Activated CD8-positive, alpha-beta T cell treated with anti-CD3 and anti-CD28 coated beads for 36 hours (primary cell): ENCODE measurements at places on chromosomes 6 and 20. TPM values are rescaled to one million over a fixed set of nuclear protein-coding genes. Genes with fewer than 3 reads are reported as not detected.

The OR2H1 gene
- total RNA-seq = not detected

The EEF1A2 gene
- 1.4 TPM for total RNA-seq

DNA sequence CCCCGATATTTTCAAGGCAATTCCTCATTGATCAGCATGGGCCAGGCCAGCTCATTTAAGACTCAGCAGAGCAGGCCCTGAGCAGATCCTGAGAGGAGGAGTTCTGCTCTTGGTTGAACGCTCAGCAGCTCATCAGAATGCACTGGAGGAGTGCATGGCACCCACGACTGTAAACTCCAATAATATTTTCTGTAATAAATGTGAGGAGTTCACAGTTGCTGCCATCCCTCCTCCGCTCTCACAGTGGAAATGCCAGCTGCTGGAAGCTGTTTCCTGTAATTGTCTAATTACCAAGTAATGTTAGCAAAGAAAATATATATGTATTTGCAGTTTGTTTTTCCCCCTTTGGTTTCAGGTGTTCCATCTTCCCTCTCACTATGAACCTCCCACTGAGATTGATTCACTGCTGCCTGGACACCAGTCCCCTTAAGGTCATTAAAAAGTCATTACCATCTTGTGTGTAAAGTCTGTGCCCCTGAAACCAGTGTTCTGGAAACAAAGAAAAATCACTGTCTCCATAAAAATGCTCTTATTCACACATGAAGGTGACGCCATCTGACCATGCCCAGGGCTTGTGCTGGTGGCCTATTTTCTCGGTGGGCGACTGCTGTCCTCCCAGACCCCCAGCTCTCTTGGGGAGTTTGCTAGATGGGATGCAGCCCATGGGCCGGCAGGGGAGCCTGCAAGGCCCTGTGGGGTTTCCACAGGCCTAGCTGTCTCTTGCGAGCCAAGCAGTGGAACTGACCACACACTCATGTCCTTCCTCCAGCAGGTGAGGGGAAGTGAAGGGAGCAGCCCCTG is 374.2 kb downstream of the ZFAND3 start:
- DNase-seq = no peak

The TNFRSF21 gene
- total RNA-seq = 2.3 TPM

The SPEF1 gene
- not detected for total RNA-seq

The MEP1A gene
- total RNA-seq = not detected

GRCh38 chr6:157374889-157375443 is 6.0 kb upstream of the ZDHHC14 start:
- no peak for DNase-seq

DNA sequence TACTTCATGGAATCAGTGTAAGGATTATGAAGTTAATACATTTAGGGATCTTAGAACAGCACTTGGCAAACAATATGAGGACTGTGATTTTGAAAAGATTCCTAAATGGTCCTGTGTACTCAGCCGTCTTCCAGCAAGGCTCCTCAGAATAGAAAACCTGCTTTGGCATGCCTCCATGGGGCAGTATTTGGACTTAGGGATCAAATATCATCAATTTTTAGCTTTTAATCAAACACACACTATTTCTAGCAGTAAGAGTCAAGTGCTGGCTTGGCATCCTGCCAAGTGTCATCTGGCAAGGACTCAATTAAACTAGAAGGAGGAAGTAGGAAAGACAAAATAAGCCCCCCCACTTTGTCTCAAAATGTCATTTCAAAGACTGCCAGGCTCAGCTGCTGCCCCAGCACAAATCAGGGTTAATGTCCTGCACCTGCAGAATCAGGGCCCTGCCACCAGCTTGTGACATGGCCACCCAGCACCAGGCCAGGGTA is 40.8 kb downstream of the IYD start:
- no peak for DNase-seq

DNA sequence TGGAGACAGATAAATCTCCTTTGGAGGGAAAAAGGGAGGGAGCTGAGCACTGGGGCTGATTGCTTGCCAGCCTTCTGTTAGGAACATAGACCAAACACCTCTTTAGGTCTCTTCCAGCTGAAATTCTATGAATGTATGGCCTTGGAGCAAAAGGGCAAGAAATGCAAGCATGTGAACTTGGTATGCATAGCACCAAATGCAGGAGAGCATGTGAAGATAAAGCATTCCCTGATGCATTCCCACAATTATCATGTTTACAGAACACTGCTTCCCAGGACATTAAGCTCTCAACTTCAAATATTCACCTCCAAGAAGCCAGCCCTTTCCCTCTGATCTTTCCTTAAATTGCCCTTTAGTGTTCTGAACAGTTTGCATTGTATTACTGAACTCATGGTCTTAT is 15.6 kb downstream of the RIPOR2 start:
- no peak for DNase-seq

The TFAP2D gene
- total RNA-seq = not detected

GRCh38 chr20:4431446-4431845 is 290.3 kb upstream of the PRND start:
- no peak for DNase-seq

- no peak for DNase-seq
These were observed 288.2 kb upstream of the PREP start for GRCh38 chr6:105691081-105691480.

DNA sequence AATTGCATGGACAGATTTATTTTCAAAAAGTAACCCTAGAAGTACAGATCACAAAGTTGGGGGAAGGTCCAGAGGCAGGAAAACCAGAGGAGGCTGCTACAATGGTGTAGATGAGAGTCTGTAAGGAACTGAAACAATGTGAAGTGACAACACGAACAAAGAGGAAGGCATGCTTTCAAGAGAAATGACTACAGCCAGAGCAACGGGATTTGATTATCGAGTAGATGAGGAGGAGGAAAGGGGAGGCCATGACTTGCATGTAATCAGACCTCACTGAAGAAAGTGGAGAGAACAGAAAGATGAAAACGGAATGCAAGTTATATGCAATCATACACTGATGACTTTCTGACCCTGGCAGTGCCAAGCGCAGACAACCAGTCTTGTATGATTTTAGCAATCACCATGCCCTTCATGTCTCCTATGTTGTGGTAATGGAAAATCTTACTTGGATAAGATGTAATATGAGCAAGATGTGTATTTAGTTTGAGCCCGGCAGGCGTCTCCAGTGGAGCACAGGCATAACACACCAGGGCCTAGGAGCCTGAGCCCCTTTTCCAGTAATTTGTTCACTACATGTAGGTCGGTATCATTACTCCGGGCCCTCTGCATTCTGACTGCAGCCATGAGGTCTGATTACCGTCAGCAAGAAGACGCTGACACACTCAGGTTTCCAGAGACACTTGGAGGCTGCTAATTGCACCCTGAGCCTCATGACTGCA is 34.0 kb upstream of the FAM83C start:
- DNase-seq = no peak

GRCh38 chr6:18053555-18054445 is 66.4 kb upstream of the KIF13A start:
- DNase-seq = no peak

DNA sequence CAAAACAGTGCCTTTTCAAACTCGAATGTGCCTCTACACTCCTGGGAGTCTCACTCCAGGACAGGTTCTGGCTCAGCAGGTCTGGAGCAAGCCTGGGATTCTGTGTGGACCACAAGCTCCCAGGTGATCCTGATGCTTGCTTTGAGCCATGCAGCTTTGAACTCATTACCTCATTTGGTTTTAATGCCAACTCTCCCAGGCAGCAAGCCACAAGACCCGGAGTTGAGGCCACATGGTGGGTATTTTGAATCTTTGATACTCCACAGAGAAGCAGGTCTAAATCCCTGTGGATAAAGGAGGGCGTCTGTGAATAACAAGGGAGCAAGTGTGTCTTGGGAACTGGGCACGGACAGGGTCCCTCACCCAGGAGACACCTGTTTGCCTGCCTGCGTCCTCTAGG is 205.4 kb upstream of the CST7 start:
- DNase-seq = no peak

DNA sequence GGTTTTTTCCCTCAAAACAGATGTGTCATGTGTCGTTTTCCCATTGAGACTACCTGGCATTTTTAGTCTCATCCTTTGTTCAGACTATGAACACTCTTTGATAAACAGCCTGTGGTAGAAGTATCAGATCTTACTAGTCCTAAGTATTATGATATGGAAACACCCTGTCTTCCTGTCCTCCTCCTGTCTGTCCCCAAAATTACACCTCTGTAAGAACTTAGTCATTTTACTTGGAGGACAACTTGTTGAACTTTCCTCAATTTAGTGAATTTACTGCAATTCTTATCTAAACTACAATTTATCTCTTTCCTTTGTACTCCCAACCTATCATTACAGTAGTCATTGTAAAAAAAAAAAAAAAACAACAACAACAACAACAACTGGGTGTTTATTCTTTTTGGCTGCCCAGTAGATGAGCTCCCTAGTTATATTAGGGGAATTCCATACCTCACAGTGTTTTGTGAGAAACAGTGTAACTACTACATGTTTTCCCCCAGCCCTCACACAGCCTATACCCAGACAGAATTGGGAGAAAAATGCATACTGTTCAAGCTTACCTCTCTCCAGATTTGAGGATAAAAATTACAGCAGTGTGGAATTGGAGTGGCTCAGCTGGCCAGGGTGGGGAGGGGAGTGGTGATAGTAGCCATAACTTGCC is 18.5 kb upstream of the ERVFRD-1 start:
- DNase-seq = no peak

The GPR63 gene
- total RNA-seq = 0.69 TPM

- peak; percentile 22 for DNase-seq
These were observed 3.4 kb downstream of the COL9A1 start for GRCh38 chr6:70299456-70299855.

DNA sequence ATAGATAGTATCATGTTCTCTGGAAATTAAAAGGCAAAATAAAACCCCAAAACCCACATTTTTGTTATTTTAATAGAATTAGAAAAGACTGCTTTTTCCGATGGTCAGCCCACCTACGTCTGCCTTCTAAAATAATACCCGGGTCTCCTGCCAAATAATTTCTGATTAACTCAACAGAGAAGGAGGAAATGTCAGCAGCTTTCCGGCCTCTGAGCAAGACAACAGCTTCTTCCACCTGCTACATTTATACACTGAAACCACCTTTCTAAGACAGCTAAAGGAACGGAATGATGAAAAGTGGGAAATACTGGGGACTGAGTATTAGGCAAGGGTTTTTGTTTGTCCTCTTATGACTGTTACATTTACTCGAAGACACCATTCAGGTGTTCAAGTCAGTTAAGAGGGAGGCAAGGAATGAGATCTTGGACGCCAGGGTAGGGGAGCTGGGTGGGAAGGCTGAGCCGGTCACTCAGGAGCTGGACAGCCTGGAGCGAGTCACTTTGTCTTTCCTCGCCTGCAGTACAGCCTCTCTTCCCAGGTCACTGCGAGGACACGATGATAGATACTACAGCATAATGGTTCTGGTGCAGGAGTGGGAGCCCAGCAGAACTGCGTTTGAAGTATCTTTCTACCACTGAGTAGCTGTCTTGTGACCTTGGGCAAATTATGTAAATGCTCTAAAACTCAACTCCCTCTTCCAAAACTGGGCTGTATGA is 96.3 kb upstream of the QKI start:
- no peak for DNase-seq

The TNFAIP3 gene
- total RNA-seq = 402 TPM

The SPDEF gene
- not detected for total RNA-seq

DNA sequence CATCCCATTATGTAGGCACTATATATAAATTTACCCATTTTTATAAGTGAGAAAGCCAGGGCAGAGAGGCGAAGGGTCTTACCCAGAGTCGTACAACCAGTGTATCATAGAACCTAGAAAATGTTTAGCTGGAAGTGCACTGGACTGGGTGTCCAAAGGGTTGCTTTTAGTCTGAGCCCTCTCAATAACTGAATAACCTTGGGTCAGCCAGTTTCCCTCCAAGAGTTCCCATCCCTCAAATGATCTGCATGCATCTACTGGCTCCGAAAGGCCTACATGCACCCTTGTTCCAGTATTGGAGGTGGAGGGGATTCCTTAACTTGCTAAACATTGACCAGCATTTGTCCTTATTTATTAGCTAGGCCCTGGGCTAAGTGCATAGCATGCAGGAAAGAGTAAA is 3.8 kb downstream of the SNPH start:
- no peak for DNase-seq

GRCh38 chr20:9078826-9079731 is 10.2 kb downstream of the PLCB4 start:
- DNase-seq = no peak

DNA sequence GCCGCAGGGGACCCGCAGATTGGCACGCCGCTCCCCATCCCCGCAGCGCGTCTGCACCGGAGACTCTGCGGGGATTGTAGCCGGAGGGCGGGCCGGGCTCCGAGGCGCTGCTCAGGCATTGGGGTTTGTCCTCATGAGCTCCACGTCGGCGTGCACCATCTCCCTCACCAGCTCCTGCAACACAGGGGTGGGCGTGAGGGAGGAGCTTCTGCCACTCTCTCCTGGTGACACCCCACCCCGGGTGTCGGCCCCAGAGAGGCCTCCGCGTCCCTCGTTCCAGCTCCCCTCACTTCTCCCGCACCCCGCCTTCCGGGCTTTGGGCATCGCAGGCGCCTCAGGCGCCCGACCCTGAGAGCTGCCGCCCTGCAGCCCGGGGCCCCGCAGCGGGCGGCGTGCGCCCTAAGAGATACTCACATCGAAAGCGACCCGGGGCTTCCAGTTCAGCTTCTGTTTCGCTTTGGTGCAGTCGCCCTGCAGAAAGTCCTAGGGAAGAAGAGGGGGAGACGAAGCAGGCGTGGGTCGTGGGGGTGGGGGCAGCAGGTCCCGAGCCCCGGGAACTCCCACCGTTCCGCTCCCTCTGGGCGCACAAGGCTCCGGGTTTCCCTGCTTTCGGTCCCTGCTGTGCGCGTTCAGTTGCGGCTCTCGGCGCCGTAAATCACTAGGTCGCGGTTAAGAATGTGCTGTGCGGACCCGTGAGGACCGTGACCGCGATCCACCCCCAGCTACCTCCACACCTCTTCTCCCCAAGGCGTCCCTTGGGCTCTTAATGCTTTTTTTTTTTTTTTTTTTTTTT is 14.5 kb downstream of the FOXC1 start:
- peak; percentile 59 for DNase-seq

DNA sequence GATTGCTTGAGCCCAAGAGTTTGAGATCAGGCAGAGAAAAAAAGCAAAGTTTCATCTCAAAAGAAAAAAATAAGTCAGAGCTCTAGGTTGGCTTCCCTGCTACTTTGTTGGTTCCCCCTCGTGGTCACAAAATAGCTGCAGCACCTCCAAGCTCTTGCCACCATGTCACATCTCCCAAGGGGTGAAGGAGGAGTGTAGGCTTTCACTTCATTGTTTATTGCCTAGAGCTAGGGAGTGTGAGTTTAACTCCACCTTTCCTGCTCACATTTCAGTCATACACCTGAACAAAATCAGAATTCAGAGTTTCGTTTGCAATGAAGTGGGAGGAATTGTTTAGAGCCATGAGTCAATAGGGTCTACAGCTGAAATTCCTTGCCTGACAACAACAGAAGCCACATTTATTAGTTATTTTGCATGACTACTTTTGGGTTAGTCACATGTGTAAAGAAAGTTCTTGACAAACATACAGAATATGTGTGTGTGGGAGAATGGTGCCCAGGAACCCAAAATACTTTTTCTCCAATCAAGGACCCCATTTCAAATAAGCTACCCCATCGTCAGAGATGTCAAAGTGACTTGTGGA is 56.2 kb upstream of the UFL1 start:
- DNase-seq = peak; percentile 12

DNA sequence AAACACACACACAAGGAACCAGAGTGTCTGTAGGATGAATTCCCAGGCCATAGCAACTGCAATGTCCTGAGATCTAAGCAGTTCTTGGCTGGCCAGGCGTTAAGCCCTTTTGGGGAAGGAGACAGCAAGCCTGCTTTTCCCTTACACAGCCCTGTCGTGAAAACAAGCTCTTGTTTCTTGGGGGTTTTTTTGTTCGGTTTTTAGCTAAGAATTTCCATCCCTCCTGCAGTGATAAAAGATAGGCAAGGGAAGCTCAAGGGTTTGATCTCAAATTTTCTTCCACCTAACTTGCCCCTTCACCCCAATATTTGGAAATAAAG is 1.5 kb downstream of the TNFRSF21 start:
- no peak for DNase-seq
